Frontal cortex (tissue), 4 donors: ENCODE measurements at places on chromosomes 1 and 21. TPM values are rescaled to one million over a fixed set of nuclear protein-coding genes. Genes with fewer than 3 reads are reported as not detected.

- DNase-seq: no peak
These were observed 19.4 kb downstream of the ABCG1 start for GRCh38 chr21:42238185-42238934.

DNA sequence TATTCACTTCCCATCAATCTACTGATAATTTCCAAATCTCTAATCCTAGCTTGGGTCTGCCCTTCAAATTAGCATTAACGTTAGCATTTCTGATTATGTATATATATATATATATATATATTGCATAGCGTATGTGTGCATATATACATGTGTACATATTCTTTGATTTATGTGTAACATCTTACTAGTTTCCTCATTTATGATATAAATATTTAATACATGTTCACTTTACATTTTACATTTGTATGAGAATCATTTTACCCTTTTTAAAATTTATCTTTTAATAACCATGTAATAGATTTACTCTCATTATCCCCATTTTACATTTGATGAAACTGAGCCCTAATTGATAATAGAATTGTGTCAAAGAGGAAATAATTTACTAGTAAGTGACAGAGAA lies 164.7 kb downstream of the ZNF648 start:
- DNase-seq: no peak

Gene KRTAP13-2
- total RNA-seq: not detected

GRCh38 chr1:68720476-68720875 lies 223.6 kb upstream of the DEPDC1 start:
- no peak for DNase-seq

GRCh38 chr1:227174164-227174563 lies 144.1 kb downstream of the CDC42BPA start:
- no peak for DNase-seq
